ENCODE measurements at places on chromosomes 1 and 21.
A peak's percentile ranks its signal among the peaks of the same experiment; 100 is the strongest.

- no peak for DNase-seq
These were observed 1.4 kb downstream of the NUDC start for GRCh38 chr1:26922901-26923300.

GRCh38 chr1:198042168-198042567 is 114.6 kb upstream of the NEK7 start:
- DNase-seq: no peak

- no peak for DNase-seq
These were observed 605 bp downstream of the TNFRSF9 start for GRCh38 chr1:7940034-7940433.

GRCh38 chr1:3019516-3020051 is 1.7 kb upstream of the ACTRT2 start:
- DNase-seq: no peak

GRCh38 chr1:227808566-227808965 is 6.9 kb upstream of the PRSS38 start:
- no peak for DNase-seq

- no peak for DNase-seq
These were observed 38.2 kb downstream of the ZBTB17 start for GRCh38 chr1:15937706-15938168.

DNA sequence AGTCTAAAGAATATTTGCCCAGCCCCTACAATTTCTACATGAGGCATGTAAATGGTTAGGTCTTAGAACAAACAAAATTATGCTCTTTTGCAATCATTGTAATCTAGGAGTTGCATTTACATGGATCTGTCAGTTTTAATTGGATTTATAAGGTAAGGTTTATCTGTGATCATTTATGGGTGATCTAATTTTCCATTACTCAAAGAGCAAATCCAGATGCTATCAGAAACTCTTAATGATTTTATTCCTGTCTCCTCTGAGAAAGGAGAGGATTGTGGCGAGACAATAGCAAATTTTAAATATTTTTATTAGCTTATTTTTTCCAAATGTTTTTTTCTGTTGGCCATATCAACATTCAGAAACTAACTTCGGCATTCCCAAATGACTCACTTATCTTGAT is 14.2 kb upstream of the NEGR1 start:
- DNase-seq: no peak

DNA sequence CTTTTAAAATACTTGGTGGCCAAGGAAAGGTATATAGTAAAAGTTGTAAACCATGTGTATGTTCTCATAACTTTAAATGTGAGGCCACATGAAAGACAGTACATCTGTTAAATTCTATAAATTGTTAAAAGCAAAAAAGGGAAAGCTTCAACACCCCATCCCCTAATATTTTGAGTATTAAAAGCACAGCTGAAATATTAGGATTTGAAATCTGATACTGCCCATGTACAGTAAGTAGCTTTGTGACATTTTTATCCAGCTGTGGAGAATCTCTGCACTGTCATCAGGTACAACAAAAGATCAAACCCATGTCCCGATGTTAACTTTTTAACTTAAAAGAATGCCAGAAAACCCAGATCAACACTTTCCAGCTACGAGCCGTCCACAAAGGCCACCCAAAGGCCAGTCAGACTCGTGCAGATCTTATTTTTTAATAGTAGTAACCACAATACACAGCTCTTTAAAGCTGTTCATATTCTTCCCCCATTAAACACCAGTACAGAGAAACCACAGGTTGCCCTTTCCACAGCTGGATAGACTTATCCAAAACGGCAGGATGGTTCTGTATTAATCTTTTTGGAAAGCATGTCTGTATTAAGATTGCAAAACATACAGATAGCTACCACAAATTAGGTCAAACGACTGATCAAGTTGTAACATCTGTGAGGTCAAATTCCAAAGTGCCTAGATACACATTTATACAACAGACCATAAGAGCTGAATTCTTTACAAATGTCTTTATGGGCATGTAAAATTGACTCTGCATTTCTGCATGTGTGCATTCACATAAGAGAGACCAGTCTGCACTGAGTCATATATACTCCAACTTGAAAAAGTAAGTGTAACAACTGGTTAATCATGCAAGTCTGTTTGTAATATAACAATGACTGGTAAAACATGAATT is 5.2 kb downstream of the IRF2BP2 start:
- no peak for DNase-seq

DNA sequence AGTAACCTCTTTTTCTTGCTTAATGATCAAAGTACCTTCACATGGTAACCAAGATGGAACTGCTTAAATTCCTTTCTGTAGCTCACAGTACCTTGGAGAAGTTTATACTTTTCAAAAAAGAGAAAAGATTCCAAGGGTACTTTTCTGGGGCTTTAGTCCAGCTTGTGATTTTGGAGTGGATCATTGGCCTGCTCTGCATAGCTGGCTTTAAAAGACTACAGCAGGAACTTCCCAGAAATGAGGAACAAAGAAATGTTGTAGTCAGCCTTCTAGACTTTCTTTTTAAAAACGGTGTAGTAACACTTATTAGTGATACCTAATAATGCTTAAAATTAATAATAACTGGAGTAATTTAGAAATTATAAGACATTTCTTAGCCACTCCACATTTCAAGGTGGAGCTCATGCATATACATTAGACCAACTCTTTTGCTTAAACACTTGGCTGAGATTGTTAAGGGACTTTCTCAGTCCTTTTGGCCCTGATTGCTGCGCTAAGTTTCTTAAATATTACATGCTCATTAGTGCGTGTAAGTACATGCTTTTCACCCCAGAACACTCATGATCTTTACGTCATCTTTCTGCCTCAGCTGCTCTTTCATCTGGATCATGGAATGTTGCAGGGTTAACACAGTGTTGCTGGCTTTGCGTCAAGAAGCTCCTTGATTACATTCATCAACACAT is 57.3 kb downstream of the SDCCAG8 start:
- no peak for DNase-seq

DNA sequence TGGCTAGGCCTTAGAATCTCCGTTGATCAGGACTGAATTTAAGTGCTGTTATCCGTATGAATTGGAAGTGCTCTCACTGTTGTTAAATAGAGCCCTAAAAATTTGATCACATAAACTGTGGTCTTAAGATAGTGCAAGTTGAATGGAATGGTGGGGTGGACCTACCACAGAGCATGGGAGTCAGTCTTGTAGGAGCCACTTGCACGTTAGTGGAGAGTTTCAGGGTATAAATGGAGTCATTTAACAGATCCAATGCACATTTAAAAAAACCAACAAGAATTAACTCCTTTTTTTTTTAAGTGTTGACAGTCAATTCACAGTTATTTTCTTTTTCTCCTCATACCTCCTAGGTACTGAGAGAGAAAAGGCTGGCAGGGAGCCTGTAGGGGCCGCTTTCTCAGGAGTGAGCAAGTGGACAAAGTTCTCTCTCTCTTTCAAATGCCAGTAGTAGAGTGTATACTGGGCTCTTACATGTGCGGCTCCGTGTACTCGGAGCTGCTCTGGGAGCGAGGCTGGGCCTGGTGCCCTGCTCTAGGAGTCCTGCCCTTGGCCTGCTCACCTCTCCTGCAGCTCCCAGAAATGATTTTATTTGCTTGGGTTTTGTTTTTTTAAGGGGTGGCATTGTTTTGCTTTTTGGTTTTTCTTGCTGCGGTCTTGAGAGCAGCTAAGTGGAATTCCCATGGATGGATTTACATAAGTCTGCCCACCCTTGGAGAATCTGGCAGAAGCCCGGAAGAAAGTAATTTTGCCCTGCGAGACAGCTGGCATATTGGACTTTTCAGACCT is 91.3 kb downstream of the ATP5PO start:
- DNase-seq: no peak

DNA sequence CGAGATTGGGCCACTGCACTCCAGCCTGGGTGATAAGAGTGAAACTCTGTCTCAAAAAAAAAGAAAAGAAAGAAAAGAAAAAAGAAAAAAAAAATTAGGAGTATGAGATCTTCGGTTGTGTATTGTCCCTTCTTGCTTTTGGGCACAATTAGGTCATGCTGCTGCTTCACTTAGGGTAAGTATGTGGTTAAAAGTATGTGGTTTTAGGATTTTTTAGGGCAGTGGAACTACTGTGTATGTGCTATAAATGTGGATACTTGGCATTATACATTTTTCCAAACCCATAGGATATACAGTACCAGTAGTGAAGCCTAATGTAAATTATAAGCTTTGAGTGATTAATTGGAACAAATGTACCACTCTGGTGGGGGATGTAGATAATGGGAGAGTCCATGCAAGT is 31.2 kb downstream of the VANGL2 start:
- DNase-seq: no peak

GRCh38 chr1:20534659-20535417 is 17.5 kb upstream of the FAM43B start:
- DNase-seq: no peak

- DNase-seq: no peak
These were observed 60.3 kb downstream of the SLX9 start for GRCh38 chr21:44999972-45000636.

DNA sequence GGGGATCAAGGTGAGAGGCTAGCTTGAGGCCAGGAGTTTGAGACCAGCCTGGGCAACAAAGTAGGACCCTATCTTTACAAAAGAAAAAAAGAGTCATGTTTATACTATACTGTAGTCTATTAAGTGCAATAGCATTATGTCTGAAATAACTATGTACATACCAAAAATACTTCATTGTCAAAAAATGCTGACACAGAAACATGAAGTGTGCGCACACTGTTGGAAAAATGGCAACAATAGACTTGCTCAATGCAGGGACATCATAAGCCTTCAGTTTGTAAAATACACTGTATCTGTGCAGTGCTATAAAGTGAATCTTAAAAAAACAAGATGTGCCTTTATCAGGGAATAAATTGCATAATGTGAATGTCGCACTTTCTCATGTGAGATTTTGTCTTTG is 14.1 kb upstream of the NID1 start:
- DNase-seq: no peak

- no peak for DNase-seq
These were observed 124.1 kb downstream of the POU2F1 start for GRCh38 chr1:167344615-167345385.

- no peak for DNase-seq
These were observed 1.2 kb upstream of the TAL1 start for GRCh38 chr1:47233186-47233585.

DNA sequence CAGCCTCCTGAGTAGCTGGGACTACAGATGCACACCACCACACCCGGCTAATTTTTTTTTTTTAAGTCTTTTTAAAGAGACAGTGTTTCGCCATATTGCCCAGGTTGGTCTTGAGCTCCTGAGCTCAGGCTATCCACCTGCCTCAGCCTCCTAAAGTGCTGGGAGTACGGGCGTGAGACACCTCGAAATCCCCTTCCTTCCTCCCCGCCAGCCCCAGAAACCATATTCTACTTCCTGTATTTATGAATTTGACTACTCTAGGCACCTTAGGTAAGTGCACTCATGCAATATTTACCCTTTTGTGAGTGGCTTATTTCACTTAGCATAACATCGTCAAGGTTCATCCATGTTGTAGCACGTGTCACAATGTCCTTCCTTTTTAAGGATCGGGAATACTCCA is 6.9 kb upstream of the LRP8 start:
- DNase-seq: no peak

DNA sequence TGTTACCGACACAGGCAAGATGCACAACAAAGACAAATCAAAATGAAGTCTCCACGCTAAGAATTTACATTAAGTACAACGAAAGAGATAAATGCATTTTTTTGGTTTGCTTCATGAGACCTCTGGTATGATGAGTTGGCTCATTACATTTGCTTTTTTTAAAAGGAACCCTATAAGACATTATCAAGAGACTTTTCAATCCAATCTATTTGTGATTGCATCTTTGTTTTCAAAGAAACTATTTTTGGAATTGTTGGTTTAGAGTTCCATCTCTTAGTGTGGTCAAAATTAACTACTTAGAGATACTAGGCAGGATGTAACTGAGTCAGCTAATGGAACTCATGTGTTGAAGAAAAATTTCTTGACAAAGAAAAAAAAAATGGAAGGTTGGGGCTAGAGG is 200.1 kb downstream of the ZC3H11B start:
- no peak for DNase-seq

DNA sequence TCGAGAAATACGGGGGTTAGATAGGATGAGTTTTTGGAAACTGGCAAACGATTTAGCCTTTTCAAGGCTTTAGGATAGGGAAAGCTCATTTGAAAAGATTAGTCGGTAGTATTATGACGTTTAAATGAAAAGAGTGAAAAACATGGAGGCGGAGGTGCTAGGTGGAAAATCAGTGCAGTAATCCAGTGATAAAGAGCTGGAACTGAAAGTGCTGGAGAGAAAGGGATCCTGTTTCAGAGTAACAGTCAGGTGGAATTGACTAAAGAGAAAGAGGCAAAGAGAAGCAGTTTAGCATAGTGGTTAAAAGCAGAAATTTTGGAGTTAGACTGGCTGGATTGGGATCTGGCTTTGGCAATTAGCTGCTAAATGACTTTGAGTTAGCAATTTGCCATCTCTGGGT is 945 bp downstream of the WDR3 start:
- no peak for DNase-seq

- peak; percentile 49 for DNase-seq
These were observed 9.8 kb downstream of the NHLH1 start for GRCh38 chr1:160376525-160377131.

DNA sequence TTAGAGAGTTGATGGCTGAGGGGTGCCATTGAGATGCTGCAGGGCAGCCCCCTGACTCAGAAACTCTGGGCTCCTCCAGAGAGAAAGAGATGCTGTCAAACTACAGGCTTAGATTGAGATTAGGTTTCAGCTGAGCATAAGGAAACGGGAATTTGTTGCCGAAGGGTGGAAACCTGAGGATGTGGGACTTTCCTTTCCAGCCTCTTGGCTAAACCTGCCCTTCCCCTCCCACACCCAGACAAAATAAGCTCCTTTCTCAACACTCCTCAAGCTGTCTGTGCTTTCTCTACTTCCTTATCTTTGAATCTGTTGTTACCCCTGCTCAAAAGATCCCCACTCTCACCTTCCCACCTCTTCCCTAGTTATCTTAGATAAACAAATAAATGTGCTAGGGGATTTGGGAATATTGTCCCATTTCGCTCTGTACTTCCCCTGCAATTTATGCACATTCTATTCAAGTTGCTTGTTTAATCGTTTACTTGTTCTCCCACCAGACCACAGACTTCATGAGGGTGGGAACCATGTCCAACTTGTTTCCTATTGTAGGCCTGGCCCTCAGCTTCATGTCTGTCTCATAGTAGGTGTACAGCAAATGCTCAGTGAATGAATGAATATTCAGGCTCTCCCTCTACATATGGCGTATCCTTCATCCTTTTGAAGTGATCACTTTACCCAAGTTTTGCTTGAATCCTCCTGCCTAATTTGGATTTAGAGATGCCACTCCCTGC is 30.6 kb upstream of the MARK1 start:
- no peak for DNase-seq

DNA sequence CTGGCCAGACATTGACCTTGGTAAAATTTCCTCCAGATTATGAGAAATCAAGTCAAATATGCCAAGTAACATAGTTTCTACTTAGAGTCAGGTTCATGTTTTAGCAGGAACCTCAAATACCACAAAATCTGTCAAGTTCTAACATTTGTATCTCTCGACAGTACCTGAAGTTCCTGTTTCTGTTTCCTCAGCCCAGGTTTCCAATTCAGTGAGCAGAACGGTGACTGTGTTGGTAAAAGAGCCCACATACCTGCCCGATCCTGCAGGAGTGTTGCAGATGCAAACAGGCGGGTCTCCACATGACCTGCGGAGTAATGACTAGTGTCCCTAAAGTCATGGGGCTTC is 57.9 kb upstream of the LGALS8 start:
- no peak for DNase-seq

- DNase-seq: no peak
These were observed 60.4 kb upstream of the TNFSF4 start for GRCh38 chr1:173267453-173267945.

- DNase-seq: no peak
These were observed 448.1 kb upstream of the B3GALT2 start for GRCh38 chr1:193634470-193634869.

GRCh38 chr1:156704930-156705320 is 458 bp downstream of the CRABP2 start:
- DNase-seq: peak; percentile 14
